Lower lobe of right lung (tissue), 2 donors: ENCODE measurements at places on chromosomes 12 and 14. TPM values are rescaled to one million over a fixed set of nuclear protein-coding genes. Genes with fewer than 3 reads are reported as not detected.

RNASE2 gene
- 6.0 TPM for total RNA-seq

TRPV4 gene
- total RNA-seq = 7.7 TPM

- H3K36me3 ChIP-seq = no peaks in the 10 kb centered on the region
- DNase-seq = no peak
- H3K4me3 ChIP-seq = no peak overlapping the region
- H3K27ac ChIP-seq = no peak overlapping the region
- no peaks in the 10 kb centered on the region for H3K27me3 ChIP-seq
Measured at GRCh38 chr12:82325540-82326336, 32.4 kb downstream of the CCDC59 start.

DNA sequence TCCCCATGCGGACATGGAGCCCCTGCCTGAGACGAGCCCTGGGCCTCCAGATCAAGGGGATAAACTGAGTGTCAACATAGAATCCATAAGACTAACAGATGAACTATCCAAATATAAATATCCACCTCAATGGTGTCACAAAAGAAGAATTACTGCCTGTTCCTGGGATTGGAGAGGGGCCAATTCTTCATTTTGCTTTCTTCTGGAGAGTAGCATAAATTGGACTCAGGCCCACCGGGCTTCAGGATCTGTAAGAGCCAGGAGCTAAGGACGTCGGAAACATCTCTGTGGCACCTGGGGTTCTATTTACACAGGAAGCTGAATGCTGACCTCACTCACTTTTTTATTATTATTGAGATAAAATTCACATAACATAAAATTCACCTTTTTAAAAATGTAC lies 408.2 kb upstream of the CCDC196 start:
- DNase-seq = no peak
- H3K36me3 ChIP-seq = no peaks in the 10 kb centered on the region
- H3K4me1 ChIP-seq = no peaks in the 10 kb centered on the region
- H3K4me3 ChIP-seq = no peak overlapping the region
- H3K27me3 ChIP-seq = no peaks in the 10 kb centered on the region

GRCh38 chr12:51011955-51012354 lies 14.2 kb downstream of the SLC11A2 start:
- no peak overlapping the region for H3K4me3 ChIP-seq
- H3K4me1 ChIP-seq = peaks cover 54% of the 10 kb centered on the region
- peaks cover 10% of the 10 kb centered on the region for H3K36me3 ChIP-seq
- H3K27me3 ChIP-seq = no peaks in the 10 kb centered on the region

AJUBA gene
- 28.7 TPM for total RNA-seq

- H3K27ac ChIP-seq = no peak overlapping the region
- H3K4me3 ChIP-seq = no peak overlapping the region
- H3K27me3 ChIP-seq = peaks cover 5% of the 10 kb centered on the region
- H3K36me3 ChIP-seq = no peaks in the 10 kb centered on the region
- no peak for DNase-seq
Measured at GRCh38 chr12:126033751-126034150, 968.5 kb downstream of the AACS start.

GRCh38 chr14:86357876-86358275 lies 827.9 kb downstream of the FLRT2 start:
- H3K36me3 ChIP-seq = no peaks in the 10 kb centered on the region
- DNase-seq = no peak
- H3K27me3 ChIP-seq = no peaks in the 10 kb centered on the region
- no peak overlapping the region for H3K27ac ChIP-seq
- H3K4me3 ChIP-seq = no peak overlapping the region

MSRB3 gene
- total RNA-seq = 47.3 TPM

- no peak overlapping the region for H3K4me3 ChIP-seq
- H3K4me1 ChIP-seq = no peaks in the 10 kb centered on the region
- H3K27ac ChIP-seq = no peak overlapping the region
- DNase-seq = no peak
- no peaks in the 10 kb centered on the region for H3K27me3 ChIP-seq
- H3K36me3 ChIP-seq = peaks cover 20% of the 10 kb centered on the region
Measured at GRCh38 chr14:64947710-64948611, 5.4 kb upstream of the GPX2 start.

TMPRSS12 gene
- total RNA-seq = not detected

DNA sequence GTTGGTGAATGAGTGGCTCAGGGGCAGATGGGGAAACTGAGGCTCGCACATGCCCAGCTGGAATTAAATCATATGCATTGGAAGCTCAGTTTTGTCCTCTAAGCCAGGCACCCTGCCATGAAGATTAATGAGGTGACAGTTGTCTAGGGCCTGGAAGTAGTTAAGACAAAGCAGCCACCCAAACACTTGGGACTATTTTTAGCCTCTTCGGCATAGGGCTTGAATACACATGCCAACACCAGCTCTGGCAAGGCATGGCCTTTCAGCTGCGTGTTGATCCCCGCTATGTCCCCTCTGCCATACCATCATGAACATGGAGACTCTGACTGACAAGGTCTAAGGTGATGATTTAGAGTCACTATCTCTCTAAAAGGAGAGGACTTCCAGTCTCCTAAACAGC lies 250.2 kb downstream of the KSR2 start:
- DNase-seq = no peak

DNA sequence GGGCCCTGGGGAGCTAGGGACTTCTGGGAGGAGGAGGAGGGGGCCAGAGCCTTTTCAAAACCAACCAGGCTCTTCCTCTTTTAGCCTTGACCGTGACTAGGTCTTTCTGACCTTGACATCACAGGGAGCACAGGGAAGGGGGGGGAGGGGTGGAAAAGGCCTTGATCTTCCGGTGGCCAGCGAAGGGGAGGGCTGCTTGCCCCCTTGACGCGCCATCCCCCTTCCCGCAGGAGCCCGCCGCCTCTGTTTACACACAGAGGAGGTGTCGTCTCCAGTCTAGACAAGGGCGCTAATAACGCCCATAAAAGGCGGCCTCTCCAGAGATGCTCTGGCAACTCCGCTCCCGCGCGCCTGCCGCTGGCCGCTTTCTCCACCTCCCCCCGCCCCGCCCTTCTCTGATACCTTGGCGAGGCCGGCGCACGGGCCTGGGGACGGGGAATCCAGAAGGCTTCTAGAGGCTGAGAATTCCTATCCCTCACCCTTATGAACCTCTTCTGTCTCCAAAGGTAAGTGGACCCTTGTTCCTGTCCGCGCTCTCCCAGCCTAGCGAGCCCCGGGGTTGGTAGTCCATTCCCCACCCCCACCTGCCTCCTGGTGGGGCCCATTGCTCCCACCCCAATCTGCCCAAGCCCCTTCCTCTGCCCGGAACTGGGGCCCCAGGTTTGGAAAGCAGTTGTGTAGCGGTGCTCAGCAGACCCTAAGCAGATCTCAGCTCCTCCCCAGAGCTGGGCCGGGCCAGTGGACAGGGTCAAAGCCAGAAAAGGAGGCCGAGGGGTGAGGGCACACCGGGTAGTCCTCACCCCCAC lies 4.9 kb upstream of the HOXC12 start:
- DNase-seq = no peak
- H3K36me3 ChIP-seq = no peaks in the 10 kb centered on the region

GRCh38 chr14:70361893-70362292 lies 2.4 kb upstream of the COX16 start:
- no peak overlapping the region for H3K27ac ChIP-seq
- DNase-seq = no peak
- H3K4me1 ChIP-seq = peaks cover 21% of the 10 kb centered on the region
- no peaks in the 10 kb centered on the region for H3K27me3 ChIP-seq

DNA sequence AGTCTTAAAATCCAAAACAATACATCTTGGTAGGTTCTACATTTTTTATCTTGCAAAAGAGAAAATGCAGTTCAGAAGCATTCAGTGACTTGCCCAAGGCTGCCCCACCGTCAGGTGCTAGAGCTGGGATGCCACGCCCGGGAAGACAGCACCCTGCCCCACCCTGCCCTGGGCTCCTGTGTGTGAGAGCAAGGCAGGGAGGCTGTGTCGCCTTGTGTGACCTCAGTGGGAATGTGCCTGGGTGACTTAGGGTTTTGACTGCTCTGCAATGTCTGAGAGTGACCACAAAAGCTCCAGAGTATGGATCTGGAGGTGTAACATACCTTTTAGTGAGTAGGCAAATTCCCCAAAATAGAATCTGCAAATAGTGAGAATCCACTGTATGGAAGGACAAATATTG lies 60.0 kb downstream of the AACS start:
- H3K27me3 ChIP-seq = no peaks in the 10 kb centered on the region
- H3K36me3 ChIP-seq = peaks cover 10% of the 10 kb centered on the region
- DNase-seq = no peak
- no peak overlapping the region for H3K27ac ChIP-seq
- no peaks in the 10 kb centered on the region for H3K4me1 ChIP-seq

GRCh38 chr14:81219759-81220579 lies 790 bp downstream of the GTF2A1 start:
- peaks cover 12% of the 10 kb centered on the region for H3K36me3 ChIP-seq
- H3K4me3 ChIP-seq = peak overlapping the region; percentile 83
- H3K27ac ChIP-seq = peak overlapping the region; percentile 99
- peaks cover 29% of the 10 kb centered on the region for H3K4me1 ChIP-seq

SLC25A47 gene
- total RNA-seq = not detected

DNA sequence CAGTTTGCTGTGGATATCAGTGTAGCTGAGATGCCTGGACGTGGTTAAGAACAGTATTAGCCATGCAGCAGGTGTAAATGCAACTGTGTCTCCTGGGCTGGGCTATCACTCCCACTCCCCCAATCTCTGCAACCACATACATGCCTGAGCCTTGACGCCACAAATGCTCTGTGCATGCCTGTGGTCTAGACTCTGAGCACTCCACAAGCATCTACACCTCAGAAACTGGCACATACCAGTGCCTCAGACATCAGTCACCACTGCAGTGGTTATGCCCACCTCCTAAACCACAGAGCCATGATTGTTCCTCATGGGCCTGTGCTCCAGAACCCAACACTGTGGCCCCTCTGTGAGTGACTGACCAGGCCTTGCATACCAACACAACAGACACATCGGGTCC lies 226.8 kb upstream of the ALG10 start:
- H3K4me3 ChIP-seq = no peak overlapping the region
- H3K36me3 ChIP-seq = no peaks in the 10 kb centered on the region
- H3K27me3 ChIP-seq = no peaks in the 10 kb centered on the region
- H3K27ac ChIP-seq = no peak overlapping the region

C12orf50 gene
- not detected for total RNA-seq

CIDEB gene
- total RNA-seq = 16.4 TPM

DNA sequence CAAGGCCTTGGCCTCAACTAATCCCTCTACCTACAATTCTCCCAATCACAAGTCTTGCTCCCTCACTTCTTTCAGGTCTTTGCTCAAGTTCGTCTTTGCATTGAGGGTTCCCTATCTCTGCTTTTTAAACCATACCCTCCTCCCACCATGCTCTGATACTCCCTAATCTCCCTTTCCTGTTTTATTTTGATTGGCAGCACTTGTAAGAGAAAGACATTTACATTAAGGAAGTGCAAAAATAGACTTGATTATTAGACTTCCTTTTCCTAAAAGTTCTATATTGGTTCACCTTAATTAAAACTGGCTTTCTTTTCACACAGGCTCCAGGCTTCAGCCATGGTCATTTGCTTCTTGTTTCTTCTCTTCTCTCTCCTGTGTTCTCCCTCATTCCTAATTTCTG lies 18.3 kb upstream of the WIF1 start:
- no peaks in the 10 kb centered on the region for H3K36me3 ChIP-seq
- DNase-seq = no peak
- H3K4me1 ChIP-seq = no peaks in the 10 kb centered on the region
- no peak overlapping the region for H3K4me3 ChIP-seq
- H3K27ac ChIP-seq = no peak overlapping the region
- H3K27me3 ChIP-seq = no peaks in the 10 kb centered on the region

SNRPF gene
- 15.2 TPM for total RNA-seq
